ENCODE measurements at places on chromosomes 11 and 22. TPM values are rescaled to one million over a fixed set of nuclear protein-coding genes. Genes with fewer than 3 reads are reported as not detected.

- H3K4me3 ChIP-seq, result no peak overlapping the region
- H3K4me1 ChIP-seq, result peaks cover 54% of the 10 kb centered on the region
- no peak for DNase-seq
- H3K36me3 ChIP-seq, result no peaks in the 10 kb centered on the region
Observed at GRCh38 chr11:86675017-86675416, 2.6 kb upstream of the ME3 start.

GRCh38 chr11:85165819-85166218 lies 461.3 kb downstream of the DLG2 start:
- no peak for DNase-seq
- H3K27ac ChIP-seq, result no peak overlapping the region
- no peaks in the 10 kb centered on the region for H3K36me3 ChIP-seq
- no peaks in the 10 kb centered on the region for H3K4me1 ChIP-seq
- peaks cover 10% of the 10 kb centered on the region for H3K27me3 ChIP-seq

DNA sequence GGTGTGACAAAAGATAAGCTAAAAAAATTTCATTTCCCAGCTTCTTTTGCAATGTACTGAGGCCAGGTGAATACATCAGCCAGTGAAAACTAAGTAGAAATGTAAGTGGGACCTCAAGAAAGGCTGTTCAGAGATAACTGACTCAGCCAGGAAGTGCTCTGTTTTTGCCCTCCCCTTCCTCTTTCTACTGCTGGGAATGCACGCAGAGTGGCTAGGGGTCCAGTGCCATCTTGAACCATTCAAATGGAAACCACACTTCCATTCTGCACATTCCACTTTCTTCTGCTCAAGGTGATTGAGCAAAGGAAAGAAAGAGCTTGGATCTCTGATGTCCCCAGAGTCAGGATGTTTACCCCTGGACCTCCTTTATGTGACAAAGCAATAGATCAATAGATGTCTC lies 27.8 kb upstream of the LMO2 start:
- DNase-seq, result no peak
- H3K4me3 ChIP-seq, result no peak overlapping the region
- H3K4me1 ChIP-seq, result no peaks in the 10 kb centered on the region

Gene CCDC81
- total RNA-seq, result 1.7 TPM

DNA sequence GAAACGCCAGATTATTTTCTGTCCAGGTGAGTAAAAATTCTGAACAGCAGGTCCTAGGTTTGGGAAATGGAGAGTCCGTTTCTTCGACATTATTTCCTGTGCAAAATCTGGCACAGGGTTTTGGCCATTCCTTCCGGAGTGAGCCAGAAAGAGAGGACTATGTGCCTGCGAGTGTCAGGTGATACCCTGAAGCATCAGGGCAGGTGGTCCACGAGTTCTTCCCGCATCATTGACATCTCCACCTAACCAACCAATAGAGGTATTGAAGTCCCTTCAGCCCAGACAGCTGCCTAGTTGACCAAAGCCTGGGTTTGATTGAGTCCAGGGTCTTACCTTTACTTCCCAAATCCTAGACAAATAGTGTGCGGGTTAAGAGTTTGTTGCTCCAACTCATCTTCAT lies 808 bp downstream of the SNAP29 start:
- H3K36me3 ChIP-seq, result peaks cover 3% of the 10 kb centered on the region
- H3K4me3 ChIP-seq, result peak overlapping the region; percentile 75
- no peaks in the 10 kb centered on the region for H3K27me3 ChIP-seq
- DNase-seq, result no peak
- H3K27ac ChIP-seq, result peak overlapping the region; percentile 59

Gene CRYBB3
- total RNA-seq, result not detected

Gene TEX54
- total RNA-seq, result 0.65 TPM

GRCh38 chr22:33883561-33883960 lies 36.7 kb downstream of the LARGE1 start:
- H3K4me3 ChIP-seq, result no peak overlapping the region
- H3K36me3 ChIP-seq, result no peaks in the 10 kb centered on the region
- no peak overlapping the region for H3K27ac ChIP-seq
- no peaks in the 10 kb centered on the region for H3K27me3 ChIP-seq
- peaks cover 14% of the 10 kb centered on the region for H3K4me1 ChIP-seq
- no peak for DNase-seq

- no peaks in the 10 kb centered on the region for H3K4me1 ChIP-seq
- no peak for DNase-seq
- H3K27me3 ChIP-seq, result peaks cover 8% of the 10 kb centered on the region
Observed at GRCh38 chr11:36945384-36945783, 347.3 kb upstream of the RAG2 start.

Gene MDK
- 127 TPM for total RNA-seq

DNA sequence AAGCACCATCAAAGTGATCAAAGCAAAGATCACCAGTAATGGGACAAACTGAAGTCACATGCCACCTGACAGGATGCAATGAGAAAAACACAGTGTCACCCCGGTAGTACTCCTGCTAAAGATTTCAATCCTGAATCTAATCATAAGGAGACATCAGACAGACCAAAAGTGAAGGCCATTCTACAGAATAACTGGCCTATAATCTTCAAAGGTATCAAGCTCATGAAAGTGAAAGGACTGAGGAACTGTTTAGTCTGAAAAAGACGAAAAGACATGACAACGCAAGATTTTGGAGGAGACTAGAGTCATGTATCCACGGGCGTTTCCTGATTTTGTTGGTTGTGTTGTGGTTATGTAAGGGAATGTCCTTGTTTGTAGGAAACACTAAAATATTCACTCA lies 42.4 kb upstream of the TSKU start:
- H3K27me3 ChIP-seq, result no peaks in the 10 kb centered on the region
- H3K27ac ChIP-seq, result no peak overlapping the region
- DNase-seq, result no peak

DNA sequence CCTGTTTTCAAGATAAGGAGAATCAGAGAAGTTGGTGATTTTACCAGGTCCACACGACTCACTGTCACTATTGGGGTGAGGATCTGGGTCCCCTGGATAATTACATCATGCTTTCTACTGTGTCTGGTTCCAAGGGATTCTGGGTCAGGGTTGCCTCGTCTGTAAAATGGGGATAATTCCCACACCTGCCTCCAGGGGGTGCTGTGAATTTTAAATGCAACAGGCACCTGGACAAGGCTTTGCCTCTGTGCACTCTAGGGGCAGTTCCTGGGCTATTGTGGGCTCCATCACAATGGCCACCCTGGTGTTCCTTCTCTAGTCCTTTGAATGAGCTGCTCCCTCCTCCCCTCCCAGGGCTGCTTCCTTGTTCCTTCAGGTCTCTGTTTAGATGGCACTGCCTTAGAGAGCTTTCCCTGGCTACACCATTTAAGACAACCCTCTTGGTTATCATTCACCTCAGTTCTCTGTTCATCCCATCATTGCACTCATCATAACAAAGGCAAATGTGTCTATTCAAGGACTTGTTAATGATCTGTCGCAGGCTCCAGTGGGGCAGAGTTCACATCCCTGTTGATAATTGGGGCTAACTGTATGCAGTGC lies 178.6 kb downstream of the MIAT start:
- H3K27ac ChIP-seq, result no peak overlapping the region
- peaks cover 17% of the 10 kb centered on the region for H3K4me1 ChIP-seq
- no peak for DNase-seq
- H3K4me3 ChIP-seq, result no peak overlapping the region

Gene DPAGT1
- total RNA-seq, result 41.2 TPM

Data from chondrocyte (in vitro differentiated cells).